Thymus (tissue), 14 donors: ENCODE measurements at places on chromosomes 12 and 14. TPM values are rescaled to one million over a fixed set of nuclear protein-coding genes. Genes with fewer than 3 reads are reported as not detected.

Gene PRICKLE1
- total RNA-seq: 1.4 TPM

Gene PLBD1
- total RNA-seq: 9.5 TPM

- no peak for DNase-seq
- no peak overlapping the region for H3K4me3 ChIP-seq
- peaks cover 33% of the 10 kb centered on the region for H3K4me1 ChIP-seq
- peaks cover 10% of the 10 kb centered on the region for H3K36me3 ChIP-seq
- no peaks in the 10 kb centered on the region for H3K27me3 ChIP-seq
- no peak overlapping the region for H3K27ac ChIP-seq
Measured at GRCh38 chr14:106211334-106211900, 685.0 kb downstream of the TMEM121 start.

- no peaks in the 10 kb centered on the region for H3K36me3 ChIP-seq
- no peak overlapping the region for H3K27ac ChIP-seq
- H3K4me3 ChIP-seq: no peak overlapping the region
- H3K4me1 ChIP-seq: peaks cover 10% of the 10 kb centered on the region
- DNase-seq: no peak
Measured at GRCh38 chr14:75510547-75510946, 11.7 kb upstream of the BATF start.

GRCh38 chr12:57129321-57129842, 1.1 kb downstream of the LRP1 start:
- peak overlapping the region; percentile 21 for H3K4me3 ChIP-seq
- H3K27ac ChIP-seq: peak overlapping the region; percentile 46
- no peaks in the 10 kb centered on the region for H3K36me3 ChIP-seq
- H3K4me1 ChIP-seq: peaks cover 28% of the 10 kb centered on the region

DNA sequence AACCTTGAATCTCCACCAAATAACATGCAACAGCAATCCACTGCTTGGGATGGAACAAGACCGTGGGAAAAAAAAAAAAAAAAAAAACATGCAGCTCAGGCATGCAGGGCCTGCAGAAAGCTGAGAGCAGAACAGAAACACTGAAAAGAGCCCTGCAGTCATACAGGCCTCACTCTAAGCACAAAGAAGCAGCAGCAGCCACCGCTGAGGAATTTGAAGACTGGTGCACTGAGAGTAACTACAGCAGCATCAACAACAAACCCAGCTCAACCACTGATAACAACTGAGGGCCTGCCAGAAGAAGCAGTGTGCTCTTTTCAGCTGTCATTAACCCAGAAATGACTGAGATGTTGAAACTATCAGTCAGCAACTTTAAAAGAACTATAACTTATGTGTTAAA, 354.7 kb upstream of the TMTC1 start:
- no peaks in the 10 kb centered on the region for H3K4me1 ChIP-seq
- no peak for DNase-seq
- no peak overlapping the region for H3K27ac ChIP-seq
- no peak overlapping the region for H3K4me3 ChIP-seq
- H3K36me3 ChIP-seq: no peaks in the 10 kb centered on the region
- H3K27me3 ChIP-seq: no peaks in the 10 kb centered on the region

DNA sequence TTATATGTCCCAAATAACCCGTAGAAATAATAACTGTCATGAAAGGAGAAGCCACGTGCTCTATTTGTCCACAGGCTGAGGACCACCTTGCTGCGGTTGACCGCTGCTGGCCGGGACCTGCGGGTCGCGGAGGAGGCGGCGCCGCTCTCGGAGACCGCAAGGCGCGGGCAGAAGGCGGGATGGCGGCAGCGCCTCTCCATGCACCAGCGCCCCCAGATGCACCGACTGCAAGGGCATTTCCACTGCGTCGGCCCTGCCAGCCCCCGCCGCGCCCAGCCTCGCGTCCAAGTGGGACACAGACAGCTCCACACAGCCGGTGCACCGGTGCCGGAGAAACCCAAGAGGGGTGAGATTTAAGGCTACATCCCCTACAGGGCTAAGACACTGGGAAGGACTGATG, 21.0 kb downstream of the RPGRIP1 start:
- DNase-seq: no peak
- H3K27me3 ChIP-seq: no peaks in the 10 kb centered on the region
- H3K27ac ChIP-seq: no peak overlapping the region
- peaks cover 3% of the 10 kb centered on the region for H3K4me1 ChIP-seq

DNA sequence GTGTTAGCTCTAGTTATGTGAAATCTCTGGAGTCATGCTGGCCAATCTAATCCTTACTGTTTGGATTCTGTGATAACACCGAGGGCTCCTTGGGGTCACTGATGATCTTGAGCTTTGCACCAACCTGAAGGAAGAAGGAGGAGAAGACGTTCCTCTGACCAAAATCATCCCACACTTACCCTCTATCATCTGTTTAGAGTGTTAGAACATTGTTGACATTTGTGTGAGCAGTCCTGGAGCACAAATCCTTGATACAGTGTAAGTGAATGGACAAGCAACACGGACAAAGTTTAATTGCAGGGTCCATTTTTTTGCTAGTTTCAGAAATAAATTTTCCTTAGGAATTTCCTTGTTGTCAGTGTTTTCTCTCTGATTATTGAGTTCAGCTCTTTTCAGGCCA, 181.7 kb downstream of the AKAP6 start:
- no peaks in the 10 kb centered on the region for H3K27me3 ChIP-seq
- no peak for DNase-seq
- H3K4me3 ChIP-seq: no peak overlapping the region

DNA sequence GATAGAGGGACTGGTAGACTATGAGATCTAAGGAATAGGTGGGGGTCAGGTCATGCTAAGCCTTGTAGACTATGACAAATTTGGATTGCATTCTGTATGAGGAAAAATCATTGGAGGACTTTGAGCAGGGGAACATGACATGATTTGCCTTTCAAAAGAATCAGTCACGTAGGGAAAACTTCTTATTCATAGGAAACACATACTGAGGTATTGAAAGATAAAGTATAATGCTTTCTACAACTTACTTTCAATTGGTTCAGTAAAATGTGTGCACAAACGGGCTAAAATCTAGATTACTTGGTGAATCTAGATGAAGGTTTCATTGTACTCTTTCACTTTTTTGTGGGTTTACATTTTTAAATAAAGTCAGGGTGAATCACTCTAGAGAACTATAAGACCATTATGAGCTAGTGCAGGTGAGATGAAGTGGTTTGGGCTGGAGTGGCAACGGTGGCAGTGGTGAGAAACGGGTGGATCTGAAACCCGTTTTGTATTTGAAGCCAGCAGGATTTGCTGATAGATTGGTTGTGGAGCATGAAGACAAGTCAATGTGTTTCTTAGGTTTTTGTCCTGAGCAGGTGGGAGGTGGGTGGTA, 6.7 kb downstream of the BBS10 start:
- no peak for DNase-seq
- H3K27me3 ChIP-seq: no peaks in the 10 kb centered on the region
- no peaks in the 10 kb centered on the region for H3K36me3 ChIP-seq
- no peaks in the 10 kb centered on the region for H3K4me1 ChIP-seq
- no peak overlapping the region for H3K4me3 ChIP-seq

DNA sequence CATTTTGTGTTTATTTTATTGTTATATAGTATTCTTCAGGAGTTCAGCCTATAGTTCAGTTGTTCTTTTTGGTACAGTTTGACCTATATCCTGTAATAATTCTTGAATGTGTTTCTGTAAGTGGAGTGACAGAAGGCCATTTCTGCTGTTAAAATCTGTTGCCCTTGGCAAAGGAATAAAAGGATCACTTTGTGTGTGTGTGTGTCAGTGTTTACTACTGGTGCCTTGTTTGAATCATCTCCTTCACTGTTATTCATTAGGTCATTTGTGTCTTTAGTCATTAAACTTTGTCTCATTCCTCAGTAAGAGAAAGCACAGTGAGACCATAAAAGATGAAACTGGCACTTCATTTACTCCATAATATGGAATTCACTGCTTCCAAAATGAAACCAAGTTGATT, 130.7 kb downstream of the TMTC2 start:
- no peaks in the 10 kb centered on the region for H3K4me1 ChIP-seq
- H3K27ac ChIP-seq: no peak overlapping the region
- no peaks in the 10 kb centered on the region for H3K36me3 ChIP-seq
- no peak overlapping the region for H3K4me3 ChIP-seq

GRCh38 chr14:55052269-55052930, 953 bp downstream of the MAPK1IP1L start:
- peaks cover 9% of the 10 kb centered on the region for H3K4me1 ChIP-seq
- no peak for DNase-seq
- H3K27ac ChIP-seq: peak overlapping the region; percentile 1
- no peaks in the 10 kb centered on the region for H3K27me3 ChIP-seq
- no peaks in the 10 kb centered on the region for H3K36me3 ChIP-seq
- H3K4me3 ChIP-seq: peak overlapping the region; percentile 81

- DNase-seq: no peak
- H3K27ac ChIP-seq: no peak overlapping the region
- H3K36me3 ChIP-seq: no peaks in the 10 kb centered on the region
Measured at GRCh38 chr14:68033336-68033932, 213.9 kb downstream of the RAD51B start.

- H3K36me3 ChIP-seq: no peaks in the 10 kb centered on the region
- H3K4me3 ChIP-seq: no peak overlapping the region
- no peaks in the 10 kb centered on the region for H3K4me1 ChIP-seq
- H3K27me3 ChIP-seq: no peaks in the 10 kb centered on the region
- DNase-seq: no peak
- H3K27ac ChIP-seq: no peak overlapping the region
Measured at GRCh38 chr14:76090616-76091391, 60.9 kb upstream of the GPATCH2L start.

GRCh38 chr14:58805605-58806409, 168.0 kb downstream of the DACT1 start:
- H3K4me1 ChIP-seq: no peaks in the 10 kb centered on the region
- H3K36me3 ChIP-seq: no peaks in the 10 kb centered on the region
- no peak overlapping the region for H3K4me3 ChIP-seq

GRCh38 chr12:107130830-107131611, 37.7 kb upstream of the CRY1 start:
- no peaks in the 10 kb centered on the region for H3K36me3 ChIP-seq
- H3K27ac ChIP-seq: no peak overlapping the region
- no peaks in the 10 kb centered on the region for H3K27me3 ChIP-seq
- no peaks in the 10 kb centered on the region for H3K4me1 ChIP-seq

- H3K36me3 ChIP-seq: no peaks in the 10 kb centered on the region
- H3K4me3 ChIP-seq: no peak overlapping the region
- DNase-seq: no peak
- no peaks in the 10 kb centered on the region for H3K27me3 ChIP-seq
Measured at GRCh38 chr12:123815968-123816367, 53.9 kb downstream of the DNAH10 start.

DNA sequence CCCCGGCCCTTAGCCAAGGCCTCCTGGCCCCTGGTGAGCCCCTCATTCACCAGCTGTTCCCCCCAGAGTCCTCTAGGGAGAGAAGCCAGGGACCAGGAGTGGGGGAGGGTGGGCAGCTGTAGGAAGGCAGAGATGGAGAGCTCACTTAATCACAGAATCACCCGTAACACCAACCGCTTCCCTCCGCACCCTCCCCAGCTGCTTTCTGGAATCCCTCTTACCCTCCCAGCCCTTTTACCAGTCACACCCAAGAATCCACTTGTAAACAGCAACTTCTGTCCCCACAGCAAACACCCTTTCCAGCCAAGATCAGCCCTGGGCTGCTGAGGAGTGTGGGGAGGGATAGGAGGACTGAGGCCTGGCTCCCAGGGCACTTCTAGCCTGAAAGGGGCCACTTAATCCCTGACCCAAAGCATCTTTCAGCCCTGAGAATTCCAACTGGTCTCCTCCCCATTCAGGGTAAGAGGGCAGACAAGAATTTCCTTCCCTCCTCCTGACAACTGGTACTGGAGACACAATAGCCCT, 18.8 kb downstream of the NCKAP5L start:
- DNase-seq: no peak
- H3K36me3 ChIP-seq: peaks cover 12% of the 10 kb centered on the region
- H3K4me3 ChIP-seq: no peak overlapping the region
- H3K27ac ChIP-seq: peak overlapping the region; percentile 62
- H3K27me3 ChIP-seq: no peaks in the 10 kb centered on the region
- no peaks in the 10 kb centered on the region for H3K4me1 ChIP-seq

GRCh38 chr12:43196268-43196907, 355.6 kb downstream of the ADAMTS20 start:
- no peaks in the 10 kb centered on the region for H3K4me1 ChIP-seq
- no peak overlapping the region for H3K4me3 ChIP-seq
- no peak for DNase-seq
- no peaks in the 10 kb centered on the region for H3K27me3 ChIP-seq
- no peaks in the 10 kb centered on the region for H3K36me3 ChIP-seq

GRCh38 chr14:29320286-29320685, 553.7 kb downstream of the FOXG1 start:
- no peak overlapping the region for H3K4me3 ChIP-seq
- DNase-seq: no peak
- H3K27me3 ChIP-seq: no peaks in the 10 kb centered on the region

- H3K4me3 ChIP-seq: no peak overlapping the region
- H3K4me1 ChIP-seq: peaks cover 22% of the 10 kb centered on the region
- no peaks in the 10 kb centered on the region for H3K27me3 ChIP-seq
- no peak for DNase-seq
- no peak overlapping the region for H3K27ac ChIP-seq
- H3K36me3 ChIP-seq: no peaks in the 10 kb centered on the region
Measured at GRCh38 chr12:110640275-110641025, 26.5 kb downstream of the TCTN1 start.

DNA sequence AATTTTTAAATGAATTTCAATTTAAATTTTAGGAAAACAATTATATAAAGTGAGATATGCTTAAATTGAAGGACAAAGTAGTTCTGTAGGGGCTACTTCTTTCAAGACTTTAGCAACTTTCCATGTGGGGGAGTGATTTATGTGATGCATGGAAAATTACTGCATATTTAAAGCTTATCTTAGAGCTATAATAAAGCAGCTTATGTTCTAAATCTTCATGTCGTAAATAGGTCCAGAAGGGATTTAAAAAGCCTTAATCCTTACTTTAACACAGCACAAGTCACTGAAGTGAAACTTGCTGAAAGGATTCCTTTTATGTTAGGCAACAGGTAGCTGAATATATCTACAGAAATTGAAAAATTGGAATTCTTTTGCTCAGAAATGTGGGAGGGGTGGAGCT, 340.4 kb downstream of the NAV3 start:
- DNase-seq: no peak
- H3K27me3 ChIP-seq: no peaks in the 10 kb centered on the region
- no peak overlapping the region for H3K4me3 ChIP-seq
- H3K27ac ChIP-seq: no peak overlapping the region

DNA sequence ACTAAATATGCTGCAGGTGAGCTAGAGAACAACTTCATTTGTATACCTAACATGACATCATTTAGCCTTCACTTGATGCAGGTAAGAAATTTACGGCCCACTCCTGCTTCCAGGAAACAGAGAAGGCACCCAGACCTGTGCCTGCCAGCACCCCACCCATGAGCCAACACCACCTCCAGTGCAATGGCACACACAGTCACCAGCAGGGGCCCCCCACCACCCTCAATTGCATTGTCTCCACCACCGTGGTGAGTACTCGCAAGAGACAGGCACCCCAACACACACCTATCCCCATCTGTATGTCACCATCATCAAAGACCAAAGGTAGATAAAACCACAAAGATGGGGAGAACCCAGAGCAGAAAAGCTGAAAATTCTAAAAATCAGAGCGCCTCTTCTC, 107.6 kb downstream of the KLHL28 start:
- H3K4me1 ChIP-seq: no peaks in the 10 kb centered on the region
- no peak for DNase-seq
- H3K27me3 ChIP-seq: no peaks in the 10 kb centered on the region
- no peak overlapping the region for H3K27ac ChIP-seq
- H3K36me3 ChIP-seq: no peaks in the 10 kb centered on the region

GRCh38 chr14:87034680-87035079, 958.3 kb downstream of the GALC start:
- H3K36me3 ChIP-seq: no peaks in the 10 kb centered on the region
